HL-60 (cell line): ENCODE measurements at places on chromosomes 1 and 21.

DNA sequence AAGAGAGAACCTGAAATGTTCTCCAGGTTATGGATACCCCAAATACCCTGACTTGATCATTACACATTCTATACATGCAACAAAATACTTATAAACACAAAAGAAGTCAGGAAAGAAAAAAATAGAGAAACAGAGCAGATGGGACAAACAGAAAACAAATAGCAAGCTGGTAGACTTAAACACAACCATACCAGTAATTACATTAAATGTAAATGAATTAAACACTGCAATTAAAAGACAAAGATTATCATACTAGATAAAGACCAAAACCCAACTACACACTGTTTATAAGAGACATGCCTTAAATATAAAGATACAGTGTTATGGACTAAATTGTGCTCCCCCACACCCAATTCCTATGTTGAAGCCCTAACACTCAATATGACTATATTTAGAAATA, 117.2 kb downstream of the ACBD6 start:
- DNase-seq, result no peak

DNA sequence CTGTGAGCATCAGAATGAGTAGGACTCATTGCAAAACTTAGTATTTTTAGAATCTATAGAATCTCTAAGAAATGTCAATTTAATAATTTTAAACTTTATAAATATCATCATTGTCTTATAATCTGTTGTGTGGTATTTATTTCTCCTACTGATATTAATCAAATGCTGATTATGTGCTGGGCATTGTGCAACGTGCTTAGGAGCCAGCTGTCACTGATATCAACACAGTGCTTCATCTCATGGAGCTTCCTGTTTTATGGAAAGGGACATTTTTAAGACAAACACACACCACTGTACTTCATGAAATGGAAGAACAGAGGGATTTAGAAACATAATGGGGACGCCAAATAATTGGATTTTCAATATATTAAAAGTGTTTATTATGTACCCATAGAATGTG, 737.9 kb upstream of the TMPRSS15 start:
- DNase-seq, result no peak

- DNase-seq, result peak; percentile 21
These were observed 10.7 kb downstream of the DCST2 start for GRCh38 chr1:155022927-155023236.

- peak; percentile 88 for DNase-seq
These were observed 18.0 kb downstream of the KIAA2013 start for GRCh38 chr1:11908095-11908675.

- DNase-seq, result no peak
These were observed 837 bp upstream of the USP21 start for GRCh38 chr1:161158316-161159010.

GRCh38 chr21:25489673-25490072, 117.6 kb downstream of the MRPL39 start:
- DNase-seq, result no peak

- DNase-seq, result no peak
These were observed 30.6 kb upstream of the LRRC3 start for GRCh38 chr21:44424608-44425306.

GRCh38 chr1:235357485-235358373, 9.5 kb upstream of the TBCE start:
- no peak for DNase-seq

GRCh38 chr21:45629046-45629981, 14.2 kb upstream of the PCBP3 start:
- no peak for DNase-seq

DNA sequence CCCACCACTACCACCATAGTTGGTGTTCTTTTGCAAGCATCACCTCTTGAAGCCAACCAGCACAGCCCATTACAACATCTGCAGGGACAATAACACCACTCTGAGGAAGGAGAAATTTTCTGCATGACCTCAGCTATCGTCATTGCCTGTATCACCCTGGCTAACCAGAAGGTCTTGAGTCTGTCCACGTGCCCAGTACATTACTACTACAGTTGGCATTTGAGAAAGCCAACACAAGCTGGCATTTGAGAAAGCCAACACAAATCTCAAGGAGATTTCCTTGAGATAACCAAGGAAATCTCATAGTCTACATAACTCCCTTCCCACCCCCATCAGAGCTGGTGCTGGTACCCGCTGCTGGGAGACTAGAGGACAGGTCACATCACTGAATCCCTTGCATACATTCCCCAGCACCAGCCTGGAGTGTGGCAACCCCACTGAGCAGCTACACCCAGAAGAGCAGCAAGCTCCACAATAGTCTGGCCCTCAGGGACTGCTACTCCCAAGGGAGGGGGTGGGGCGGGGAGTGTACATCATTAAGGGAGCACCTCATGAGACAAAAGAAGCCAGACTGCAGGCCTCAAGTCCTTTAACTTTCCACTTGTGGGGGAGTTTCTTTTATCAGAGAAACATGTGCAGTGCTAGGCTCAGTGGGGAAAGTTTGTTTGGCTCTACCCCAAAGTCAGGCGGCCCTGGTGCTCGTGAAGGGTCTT, 46.0 kb upstream of the GUCA2A start:
- no peak for DNase-seq

DNA sequence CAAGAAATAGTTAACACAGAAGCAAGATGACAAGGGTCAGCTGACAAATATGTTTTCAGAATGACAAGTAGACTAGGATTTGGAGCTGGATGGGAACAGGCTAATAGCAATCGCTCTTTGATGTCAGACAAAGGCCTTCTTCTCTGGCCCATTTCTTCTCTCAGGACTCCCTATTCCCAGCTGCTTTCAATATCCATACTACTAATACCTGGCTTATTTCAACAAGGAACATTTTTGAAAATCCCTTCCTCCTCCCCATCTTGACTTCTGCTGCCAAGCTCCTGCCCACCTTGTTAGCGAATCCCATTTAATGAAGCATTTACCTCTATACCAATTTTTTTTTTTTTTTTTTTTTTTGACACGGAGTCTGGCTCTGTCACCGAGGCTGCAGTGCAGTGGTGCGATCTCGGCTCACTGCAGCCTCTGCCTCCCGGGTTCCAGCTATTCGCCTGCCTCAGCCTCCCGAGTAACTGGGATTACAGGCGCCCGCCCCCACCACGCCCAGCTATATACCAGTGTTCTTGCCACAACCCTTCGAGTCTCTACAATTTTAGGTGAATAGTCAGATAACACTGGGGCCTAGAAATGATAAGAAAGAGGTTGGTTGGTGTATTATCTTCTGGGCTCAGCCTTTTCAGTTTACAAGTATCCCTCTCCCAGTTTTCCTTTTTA, 68.4 kb downstream of the MACF1 start:
- no peak for DNase-seq

DNA sequence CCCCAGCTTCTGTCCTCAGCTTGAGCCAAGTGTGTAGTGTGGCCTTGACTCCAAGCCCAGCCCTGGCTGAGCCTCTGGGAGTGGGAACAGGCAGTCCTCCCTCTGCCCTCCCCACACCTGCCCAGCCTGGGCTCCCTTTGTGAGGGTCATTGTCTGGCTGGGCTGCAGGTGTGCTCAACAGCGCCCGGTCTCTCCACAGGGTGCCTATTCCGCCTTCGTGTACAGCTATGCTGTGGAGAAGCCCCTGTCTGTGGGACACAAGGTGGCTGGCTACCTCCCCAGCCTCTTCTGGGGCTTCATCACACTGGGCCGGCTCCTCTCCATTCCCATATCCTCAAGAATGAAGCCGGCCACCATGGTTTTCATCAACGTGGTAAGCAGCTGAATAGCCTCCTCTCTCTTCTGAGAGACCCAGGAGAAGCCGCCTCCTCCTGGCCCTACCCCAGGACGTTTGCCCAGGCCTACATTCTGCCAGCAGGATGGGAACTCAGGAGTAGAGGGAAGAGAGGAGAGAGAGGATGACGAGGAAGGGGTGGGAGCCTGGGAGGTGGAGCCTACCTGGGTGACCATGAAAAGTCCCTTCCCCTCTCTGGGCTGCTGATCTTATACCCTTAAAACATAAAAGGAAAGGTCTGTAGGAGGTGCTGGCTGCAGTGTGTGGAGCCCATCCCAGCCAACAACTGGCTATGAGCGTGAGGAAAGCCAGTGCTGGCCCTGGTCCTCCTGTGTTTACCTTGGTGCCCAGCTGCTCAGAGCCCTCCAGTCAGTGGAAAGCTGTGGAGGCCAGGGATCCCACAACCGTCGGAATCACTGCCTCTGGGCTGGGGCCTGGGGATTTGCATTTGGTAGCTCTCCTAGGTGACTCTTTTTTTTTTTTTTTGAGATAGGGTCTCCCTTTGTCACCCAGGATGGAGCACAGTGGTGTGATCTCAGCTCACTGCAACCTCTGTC, 45.7 kb downstream of the ELK4 start:
- DNase-seq, result no peak

DNA sequence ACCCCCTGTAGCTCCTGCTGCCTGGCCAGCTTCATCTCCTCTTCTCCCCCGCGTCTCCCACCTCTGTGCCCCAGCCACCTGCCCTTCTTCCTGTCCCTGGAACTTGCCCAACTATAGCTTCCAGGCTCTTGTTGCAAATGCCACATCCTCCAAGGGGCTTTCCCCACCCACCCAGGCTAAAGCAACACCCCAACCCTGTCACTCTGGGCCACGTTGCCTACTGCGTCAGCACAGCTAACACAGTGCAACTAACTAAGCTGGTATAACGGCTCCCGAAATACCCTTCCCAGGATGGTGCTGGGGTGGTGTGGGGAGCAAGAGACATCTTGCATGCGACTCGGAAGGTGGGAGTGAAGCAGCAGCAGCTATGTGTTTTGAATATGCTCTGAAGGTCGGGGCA, 19.7 kb downstream of the CAMK2N1 start:
- no peak for DNase-seq

DNA sequence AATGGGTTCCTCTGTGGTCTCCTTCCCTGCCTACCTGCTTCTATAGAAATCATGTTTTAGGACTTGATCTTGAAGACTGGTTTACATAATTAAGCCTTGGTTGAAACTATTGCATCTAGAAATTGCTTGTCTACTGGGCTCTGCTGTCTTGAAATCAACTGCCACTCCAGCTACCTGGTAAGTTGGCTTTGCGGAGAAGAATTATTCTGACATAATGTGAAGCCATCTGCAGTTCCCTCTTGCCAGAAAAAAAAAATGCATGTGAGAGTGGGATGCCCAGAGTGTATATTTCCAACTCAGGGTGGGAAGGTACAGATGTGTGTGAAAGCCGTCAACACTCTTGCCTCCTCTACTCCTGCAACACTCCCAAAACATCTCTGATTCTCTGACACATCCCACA, 27.2 kb downstream of the C8B start:
- DNase-seq, result no peak

DNA sequence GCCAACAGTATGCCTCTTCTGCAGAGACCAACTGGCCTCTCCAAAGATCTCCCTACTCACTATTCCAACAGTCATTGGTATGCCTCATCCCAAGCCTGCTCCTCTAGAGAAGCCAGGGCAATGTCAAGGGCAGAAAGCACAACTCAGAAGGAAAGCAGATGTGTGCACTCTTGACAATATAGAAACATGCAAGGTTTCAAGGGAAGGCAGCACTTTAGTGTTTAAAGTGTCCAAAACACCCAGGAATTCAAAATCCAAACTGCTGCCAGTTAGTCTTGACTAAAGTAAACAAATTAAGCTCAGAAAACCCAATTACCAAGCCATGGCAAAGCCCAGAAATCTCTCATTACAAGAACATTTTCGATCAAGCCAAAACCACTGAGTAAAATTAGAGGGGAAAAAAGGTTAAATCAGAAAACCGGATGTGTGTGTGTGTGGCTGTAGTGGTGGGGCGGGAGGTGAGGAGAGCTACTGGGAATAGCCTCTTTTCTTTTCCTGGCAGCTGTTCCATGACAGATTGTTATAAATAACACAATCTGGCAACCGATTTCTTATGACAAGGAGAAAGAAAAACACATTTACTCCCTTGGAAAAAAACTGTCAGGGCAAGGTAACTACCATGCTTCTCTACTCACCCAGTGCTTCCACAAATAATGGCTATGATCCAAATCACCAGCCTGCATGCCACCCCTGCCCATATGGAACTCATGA, 39.2 kb downstream of the EIF2B3 start:
- DNase-seq, result no peak

DNA sequence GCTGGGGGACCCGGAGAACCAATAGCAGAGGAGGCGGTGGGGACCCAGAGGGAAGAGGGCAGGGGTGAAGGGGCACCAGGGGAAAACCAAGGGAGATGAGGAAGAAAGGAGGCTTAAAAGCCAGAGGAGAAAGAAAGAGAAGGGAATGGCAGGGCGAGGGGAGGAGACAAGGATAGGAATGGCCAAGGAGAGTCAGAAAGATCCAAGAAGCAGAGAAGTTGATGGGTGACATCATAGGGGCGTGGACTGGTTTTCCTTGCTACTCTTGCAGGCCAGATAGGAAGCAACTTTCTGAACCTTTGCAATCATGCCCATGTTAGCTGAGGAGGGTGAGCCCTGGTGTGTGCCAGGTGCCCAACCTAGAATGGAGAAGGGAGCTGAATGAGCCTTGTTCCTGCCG, 5.4 kb downstream of the NPR1 start:
- no peak for DNase-seq

GRCh38 chr1:237921306-237921705, 30.6 kb upstream of the ZP4 start:
- DNase-seq, result no peak

- no peak for DNase-seq
These were observed 19.6 kb upstream of the PDE9A start for GRCh38 chr21:42633858-42634257.

DNA sequence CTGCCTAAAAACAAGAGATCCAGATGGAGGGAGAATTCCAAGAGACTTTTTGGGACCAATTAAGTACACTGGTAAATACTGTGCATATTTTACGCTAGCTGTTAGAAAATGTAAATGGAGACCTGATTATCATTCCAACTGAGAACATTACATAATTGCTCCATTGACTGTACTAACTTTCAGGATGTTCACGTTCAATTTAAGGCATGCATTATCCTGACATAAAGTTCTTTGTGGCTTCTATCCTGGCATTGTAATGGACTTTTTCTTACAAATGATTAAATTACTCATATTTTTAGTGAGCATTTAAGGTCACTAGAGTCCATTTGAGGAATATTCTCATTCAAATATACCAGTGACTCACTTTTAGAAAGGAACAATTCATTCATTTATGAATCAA, 883.3 kb upstream of the TMPRSS15 start:
- no peak for DNase-seq

DNA sequence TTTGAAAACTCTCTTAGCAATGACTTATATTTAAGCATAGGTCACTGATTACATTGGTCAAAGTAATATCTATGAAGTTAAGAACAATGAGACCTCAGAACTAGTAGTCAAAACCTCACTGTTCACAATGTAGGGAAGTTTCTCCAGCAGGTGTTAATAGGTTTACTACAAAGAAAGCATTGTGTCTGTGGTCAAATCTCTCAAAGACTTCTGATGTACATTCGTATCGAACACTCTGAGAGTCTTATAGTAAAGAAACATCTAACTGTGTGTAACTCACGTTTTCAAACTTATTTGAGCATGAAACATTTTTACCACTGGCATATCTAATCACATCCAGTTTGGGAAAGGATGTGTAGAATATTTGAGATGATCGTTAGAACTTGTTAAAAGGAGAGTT, 76.0 kb downstream of the MAP3K7CL start:
- DNase-seq, result no peak

- DNase-seq, result no peak
These were observed 299.7 kb upstream of the PRMT6 start for GRCh38 chr1:106756752-106757151.

GRCh38 chr21:30900881-30901280, 19.5 kb upstream of the KRTAP11-1 start:
- no peak for DNase-seq

GRCh38 chr21:41976611-41977010, 22.8 kb upstream of the C2CD2 start:
- DNase-seq, result no peak
